ENCODE measurements at places on chromosomes 2 and 18.

- DNase-seq: no peak
Measured at GRCh38 chr18:445055-445454, 55.4 kb downstream of the COLEC12 start.

- DNase-seq: peak; percentile 31
Measured at GRCh38 chr2:241858206-241859016, at the start of gene PDCD1. Gene PDCD1 (minus strand): TSS chr2:241858894. CDS start chr2:241858838, 56 bp downstream.

- DNase-seq: peak; percentile 86
Measured at GRCh38 chr2:20584399-20585358, 66.2 kb downstream of the HS1BP3 start.

DNA sequence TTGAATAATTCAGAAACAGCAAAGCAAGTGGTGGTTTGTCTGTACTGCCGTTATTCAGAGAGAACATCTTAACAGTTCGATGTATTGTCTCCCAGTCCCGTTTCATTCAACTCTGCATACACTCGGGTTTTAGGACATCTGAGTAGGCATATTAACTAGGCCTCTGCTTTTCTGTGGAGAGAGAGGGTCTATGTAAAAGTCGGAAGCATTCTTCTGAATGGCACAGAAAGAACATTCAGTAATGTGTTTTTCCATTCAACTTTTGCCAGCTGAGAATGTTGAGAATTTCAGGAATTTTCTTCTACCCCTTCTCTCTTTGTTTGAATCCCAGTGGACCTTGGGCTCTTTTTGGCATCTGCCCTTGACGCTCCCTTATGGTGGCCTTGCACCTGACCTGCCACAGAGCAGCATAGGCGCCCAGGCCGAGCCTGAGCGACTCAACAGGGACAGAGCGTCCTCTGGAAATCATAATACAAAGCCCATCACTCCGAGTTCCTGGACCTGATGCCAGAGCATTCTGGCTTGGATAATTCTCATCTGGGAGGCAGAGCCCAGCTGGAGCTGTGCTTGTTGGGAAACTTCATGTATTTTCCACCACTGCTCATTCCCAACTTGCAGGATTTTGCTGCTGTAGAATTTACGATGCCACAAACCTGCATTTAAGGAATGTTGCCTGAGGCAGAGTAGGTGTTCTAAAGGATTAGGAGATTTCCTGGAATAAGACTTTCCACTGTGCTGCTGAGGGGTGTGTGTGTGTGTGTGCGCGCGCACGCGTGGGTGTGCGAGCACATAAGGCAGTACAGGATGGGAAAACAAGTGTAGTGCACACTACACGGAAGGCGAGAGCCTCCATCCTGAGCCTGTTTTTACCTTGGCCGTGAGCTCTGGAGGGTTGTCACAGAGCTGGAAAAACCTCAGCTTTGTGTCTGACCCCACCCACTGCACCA, 77.2 kb upstream of the TXNDC2 start:
- DNase-seq: no peak

GRCh38 chr2:158580760-158581159, 124.0 kb downstream of the PKP4 start:
- DNase-seq: peak; percentile 54

GRCh38 chr2:219204425-219205164, 2.0 kb upstream of the ZFAND2B start:
- no peak for DNase-seq

All from Calu3 (cell line).